ENCODE measurements at places on chromosomes 2 and 18. TPM values are rescaled to one million over a fixed set of nuclear protein-coding genes. Genes with fewer than 3 reads are reported as not detected.
A peak's percentile ranks its signal among the peaks of the same experiment; 100 is the strongest.

Gene ANO7
- 6.5 TPM for total RNA-seq

Gene REG1A
- 1.0 TPM for total RNA-seq

Gene AKAIN1
- total RNA-seq: not detected

Gene RNF152
- 31.6 TPM for total RNA-seq

Gene NTSR2
- total RNA-seq: 3.8 TPM

Gene TTN
- 12.9 TPM for total RNA-seq

Gene RGPD3
- total RNA-seq: 0.80 TPM

Gene CNGA3
- total RNA-seq: 0.34 TPM

Gene ALKAL2
- total RNA-seq: 159 TPM

DNA sequence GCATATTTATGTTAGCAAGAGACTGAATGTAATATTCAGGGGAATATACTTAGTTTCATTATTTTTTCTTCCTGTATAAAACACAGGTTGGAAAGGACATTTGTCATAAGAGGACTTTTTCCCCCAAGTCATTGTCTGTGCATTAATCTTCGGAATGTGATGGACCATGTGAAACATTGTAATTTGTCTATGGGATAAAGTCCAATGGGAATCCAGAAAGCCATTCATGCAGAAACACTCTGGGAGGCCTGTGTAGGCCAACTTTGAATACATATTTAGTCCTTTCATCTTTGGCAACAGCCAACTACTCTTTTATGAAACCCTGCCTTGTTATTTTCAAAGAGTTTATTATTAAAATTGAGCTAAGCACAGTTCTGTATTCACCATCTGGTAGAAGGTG, 386.4 kb downstream of the PIK3C3 start:
- H3K36me3 ChIP-seq: no peaks in the 10 kb centered on the region
- H3K27me3 ChIP-seq: no peaks in the 10 kb centered on the region
- no peaks in the 10 kb centered on the region for H3K4me1 ChIP-seq
- H3K4me3 ChIP-seq: no peak overlapping the region
- H3K27ac ChIP-seq: no peak overlapping the region

- H3K27me3 ChIP-seq: no peaks in the 10 kb centered on the region
- no peak for DNase-seq
- no peaks in the 10 kb centered on the region for H3K36me3 ChIP-seq
- no peak overlapping the region for H3K4me3 ChIP-seq
- H3K27ac ChIP-seq: no peak overlapping the region
Measured at GRCh38 chr18:76353500-76353899, 141.5 kb downstream of the ZNF516 start.

- no peaks in the 10 kb centered on the region for H3K27me3 ChIP-seq
- no peak overlapping the region for H3K4me3 ChIP-seq
- no peaks in the 10 kb centered on the region for H3K36me3 ChIP-seq
- peak; percentile 85 for DNase-seq
- H3K27ac ChIP-seq: peak overlapping the region; percentile 55
Measured at GRCh38 chr2:217075268-217076057, 215.6 kb upstream of the TNP1 start.

DNA sequence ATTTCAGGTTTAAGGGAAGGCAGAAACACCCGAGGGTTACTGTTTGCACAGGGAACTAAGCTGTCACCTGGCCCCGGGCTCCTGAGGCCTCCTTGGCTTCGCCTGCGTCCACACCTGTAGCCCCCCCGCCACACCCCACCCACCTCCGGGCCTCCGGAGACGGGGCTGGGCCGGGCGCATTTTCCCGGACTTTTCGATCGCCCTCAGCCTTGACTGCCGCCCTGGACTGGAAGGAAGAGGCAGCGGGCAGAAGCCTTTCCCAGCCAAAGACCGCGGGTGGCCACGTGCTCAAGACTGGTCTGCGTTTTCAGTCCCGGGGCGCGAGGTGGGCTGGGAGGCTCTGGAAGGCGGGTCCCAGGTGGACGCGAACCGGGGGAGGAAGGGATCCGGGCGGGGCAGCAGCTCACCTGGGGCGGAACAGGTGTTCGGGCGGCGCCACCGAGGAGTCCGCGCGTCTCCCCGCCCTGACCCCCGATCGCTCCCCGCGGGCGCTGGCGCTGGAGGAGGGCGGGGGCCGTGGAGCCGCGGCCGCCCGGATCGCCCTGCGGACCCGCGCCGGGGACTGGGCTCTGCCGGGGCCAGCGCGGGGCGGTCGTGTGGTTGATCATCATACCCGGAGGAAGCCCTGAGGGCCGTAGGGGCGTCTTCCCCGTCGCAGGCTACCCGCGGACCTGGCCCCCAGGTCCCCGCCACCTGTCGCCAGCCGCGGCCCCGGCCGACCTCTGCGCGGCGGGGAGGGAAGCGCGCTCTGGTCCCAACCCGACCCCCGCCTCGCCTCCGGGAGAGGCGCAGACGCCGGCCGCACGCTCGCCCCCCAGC, 3.2 kb downstream of the ID2 start:
- H3K36me3 ChIP-seq: no peaks in the 10 kb centered on the region
- peak overlapping the region; percentile 73 for H3K4me3 ChIP-seq
- no peaks in the 10 kb centered on the region for H3K4me1 ChIP-seq
- H3K27ac ChIP-seq: peak overlapping the region; percentile 68

DNA sequence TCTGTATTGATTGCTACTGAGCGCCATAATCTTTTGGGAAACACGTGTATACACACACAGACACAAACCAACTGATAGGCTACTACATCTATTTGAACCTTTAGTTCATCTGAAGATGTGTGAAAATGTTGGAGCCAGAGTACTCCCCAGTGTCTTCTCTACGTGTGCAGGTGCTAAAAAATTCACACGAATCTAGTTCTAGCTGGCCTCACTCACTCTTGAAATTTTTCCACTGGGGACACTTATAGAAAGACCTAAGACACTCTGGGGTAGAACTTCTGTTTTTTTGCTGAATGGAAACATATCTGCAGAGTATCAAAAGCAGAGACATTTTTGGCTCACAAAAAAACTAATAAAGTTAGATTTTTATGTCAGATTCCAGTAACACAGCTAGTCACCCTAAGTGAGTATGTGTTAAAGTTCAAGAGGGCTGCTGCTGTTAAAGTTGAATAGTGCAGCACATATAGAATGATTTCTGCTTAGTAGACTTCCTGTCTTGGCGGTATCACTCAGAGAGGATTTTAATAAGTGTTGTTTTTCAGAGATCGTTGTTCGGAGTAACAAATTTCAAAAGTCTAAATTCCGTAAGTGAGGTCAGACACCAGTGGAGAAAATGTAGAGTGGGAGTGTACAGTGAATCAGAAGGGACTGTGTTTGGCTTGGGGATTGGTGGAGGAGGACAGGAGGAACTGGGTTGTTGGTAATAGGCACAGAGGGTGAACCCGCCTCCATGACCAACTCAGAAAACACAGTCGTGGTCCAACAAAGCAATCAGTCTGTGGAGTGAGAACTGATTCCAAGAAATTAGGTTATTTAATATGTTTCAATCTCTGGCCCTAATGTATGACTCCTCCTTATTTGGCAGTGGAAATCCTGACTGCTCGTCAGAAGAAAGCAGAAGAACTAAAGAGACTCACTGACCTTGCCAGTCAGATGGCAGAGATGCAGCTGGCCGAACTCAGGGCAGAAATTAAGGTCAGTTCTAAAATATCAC, 43.1 kb downstream of the KCTD18 start:
- H3K4me3 ChIP-seq: no peak overlapping the region
- peaks cover 2% of the 10 kb centered on the region for H3K4me1 ChIP-seq
- H3K27ac ChIP-seq: peak overlapping the region; percentile 66

DNA sequence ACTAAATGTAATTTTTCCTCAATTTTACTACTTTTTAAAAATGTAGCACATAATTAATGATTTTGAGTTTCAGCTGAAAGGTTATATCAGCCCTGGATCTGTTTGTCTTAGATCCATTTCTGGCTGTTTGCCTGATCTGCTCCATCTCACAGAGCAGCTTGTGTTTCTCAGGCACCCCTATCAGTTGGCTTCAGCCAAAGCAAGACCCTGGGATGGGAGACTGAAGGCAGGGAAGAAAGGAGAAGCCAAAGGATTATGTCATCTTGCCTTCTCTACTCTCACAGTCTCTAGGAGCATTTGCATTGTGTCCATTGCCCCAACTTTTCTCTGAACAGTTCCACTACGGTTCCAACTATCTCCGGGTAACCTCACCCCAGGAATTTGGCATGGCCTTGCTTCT, 110.5 kb downstream of the CCDC148 start:
- peaks cover 3% of the 10 kb centered on the region for H3K27me3 ChIP-seq
- no peak for DNase-seq
- no peaks in the 10 kb centered on the region for H3K36me3 ChIP-seq
- no peak overlapping the region for H3K27ac ChIP-seq

DNA sequence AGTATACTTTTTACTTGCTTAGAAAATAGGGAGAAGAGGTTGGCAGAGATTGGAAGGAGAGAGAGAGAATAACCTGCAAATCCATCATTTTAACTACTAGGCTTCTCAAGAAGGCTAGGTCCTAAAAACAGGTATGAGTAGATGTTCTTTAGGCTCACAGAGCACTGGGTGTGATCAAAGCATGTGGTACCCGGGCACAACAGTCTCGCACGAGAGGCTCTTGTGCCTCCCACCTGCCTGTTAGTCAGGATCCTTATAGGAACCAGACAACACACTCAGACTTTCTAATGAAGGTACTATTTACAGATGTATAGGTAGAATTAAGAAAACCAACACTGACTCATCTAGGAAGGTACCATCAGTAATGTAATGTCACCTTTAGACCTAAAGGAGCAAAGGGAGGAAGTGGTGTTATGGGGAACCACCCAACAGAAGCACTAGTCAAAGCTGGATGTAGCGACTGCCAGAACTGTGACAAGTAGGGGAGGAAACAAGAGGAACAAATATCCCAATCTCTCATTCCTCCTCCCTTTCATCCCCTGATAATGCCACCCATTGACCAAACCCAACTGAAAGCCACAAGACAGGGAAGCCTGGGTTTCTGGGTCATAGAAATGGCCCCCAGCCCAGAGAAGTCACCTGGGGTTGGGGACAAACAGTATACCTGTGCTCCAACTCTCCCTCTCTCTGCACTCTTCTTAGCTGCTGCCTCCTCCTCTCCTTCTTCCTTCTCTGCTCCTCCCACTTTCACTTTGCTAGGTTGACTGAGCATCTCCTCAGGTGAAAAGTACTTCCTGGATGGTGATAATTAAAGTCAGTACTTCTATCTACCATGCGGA, 16.0 kb upstream of the MARCHF4 start:
- no peaks in the 10 kb centered on the region for H3K4me1 ChIP-seq
- no peak overlapping the region for H3K27ac ChIP-seq
- no peaks in the 10 kb centered on the region for H3K27me3 ChIP-seq
- H3K4me3 ChIP-seq: no peak overlapping the region

GRCh38 chr2:25294573-25295462, 46.9 kb downstream of the DNMT3A start:
- peaks cover 24% of the 10 kb centered on the region for H3K4me1 ChIP-seq
- H3K36me3 ChIP-seq: no peaks in the 10 kb centered on the region
- no peak overlapping the region for H3K4me3 ChIP-seq
- peak overlapping the region; percentile 45 for H3K27ac ChIP-seq
- H3K27me3 ChIP-seq: no peaks in the 10 kb centered on the region

GRCh38 chr2:132268977-132269523, 107.3 kb upstream of the ANKRD30BL start:
- H3K27ac ChIP-seq: no peak overlapping the region
- H3K27me3 ChIP-seq: no peaks in the 10 kb centered on the region
- no peaks in the 10 kb centered on the region for H3K36me3 ChIP-seq
- H3K4me3 ChIP-seq: no peak overlapping the region
- no peaks in the 10 kb centered on the region for H3K4me1 ChIP-seq
- DNase-seq: no peak

DNA sequence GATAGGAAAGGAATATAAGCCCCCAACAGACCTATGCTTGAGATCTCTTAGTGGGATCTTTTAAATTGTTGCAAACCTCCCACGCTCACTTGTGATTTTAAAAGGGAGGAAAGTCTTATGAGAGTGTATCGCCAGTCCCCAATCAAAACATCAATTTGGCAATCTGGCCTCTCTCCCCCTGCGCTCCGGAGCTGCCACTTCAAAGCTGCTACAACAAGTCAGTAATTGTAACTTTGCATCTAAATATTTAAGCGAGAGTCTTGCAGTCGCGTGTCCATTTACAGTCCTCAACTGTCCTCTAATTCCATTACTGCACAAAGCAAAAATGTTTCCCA, 8.4 kb downstream of the PAX3 start:
- no peak overlapping the region for H3K27ac ChIP-seq
- DNase-seq: no peak
- H3K4me3 ChIP-seq: no peak overlapping the region
- H3K27me3 ChIP-seq: no peaks in the 10 kb centered on the region
- no peaks in the 10 kb centered on the region for H3K36me3 ChIP-seq
- H3K4me1 ChIP-seq: peaks cover 3% of the 10 kb centered on the region

- H3K27ac ChIP-seq: no peak overlapping the region
- H3K27me3 ChIP-seq: no peaks in the 10 kb centered on the region
- H3K36me3 ChIP-seq: no peaks in the 10 kb centered on the region
Measured at GRCh38 chr2:61585383-61585782, 47.2 kb upstream of the XPO1 start.

DNA sequence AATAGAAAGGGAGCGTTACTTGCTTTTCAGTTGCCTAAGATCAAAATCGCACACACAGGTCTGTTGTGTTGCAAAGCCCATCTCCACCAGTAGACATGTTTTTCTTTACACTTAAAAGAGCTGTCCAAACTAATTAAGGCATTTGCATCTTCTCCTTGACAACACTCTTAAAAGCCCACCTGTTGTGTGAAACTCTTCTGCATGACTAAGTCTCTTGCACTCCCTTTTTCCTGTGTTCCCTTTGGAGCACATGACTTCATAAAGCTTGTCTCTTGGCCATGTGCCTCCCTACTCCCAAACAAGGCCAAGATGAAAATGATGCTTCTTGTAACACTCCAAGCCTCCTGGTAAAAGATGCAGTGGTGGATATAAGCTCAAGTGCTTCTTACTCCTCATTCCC, 26.1 kb downstream of the PID1 start:
- no peak overlapping the region for H3K4me3 ChIP-seq
- no peaks in the 10 kb centered on the region for H3K27me3 ChIP-seq
- DNase-seq: no peak
- peaks cover 3% of the 10 kb centered on the region for H3K4me1 ChIP-seq
- H3K36me3 ChIP-seq: no peaks in the 10 kb centered on the region

GRCh38 chr2:55175254-55176093, 56.6 kb downstream of the CLHC1 start:
- no peaks in the 10 kb centered on the region for H3K27me3 ChIP-seq
- no peak for DNase-seq
- H3K4me1 ChIP-seq: no peaks in the 10 kb centered on the region

DNA sequence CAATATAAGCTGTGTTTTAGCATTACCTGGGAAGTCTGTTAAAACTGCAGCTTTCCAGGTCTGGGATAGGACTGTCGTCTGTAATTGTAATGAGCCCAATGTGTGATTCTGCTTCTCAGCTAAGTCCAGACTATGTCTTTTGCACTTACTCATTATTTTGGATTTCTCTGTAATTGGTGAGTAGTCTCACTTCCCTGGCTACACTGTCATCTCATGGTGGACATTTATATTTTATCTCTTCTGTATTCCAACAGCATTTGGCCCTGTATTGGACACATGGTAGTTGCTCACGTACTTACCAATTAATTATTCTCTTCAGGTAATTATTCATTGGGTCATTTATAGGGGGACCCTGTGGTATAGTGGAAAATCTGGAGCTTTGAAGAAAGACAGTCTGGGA, 28.0 kb downstream of the LHCGR start:
- no peaks in the 10 kb centered on the region for H3K27me3 ChIP-seq
- H3K4me1 ChIP-seq: no peaks in the 10 kb centered on the region
- no peak overlapping the region for H3K27ac ChIP-seq
- no peaks in the 10 kb centered on the region for H3K36me3 ChIP-seq

- H3K4me3 ChIP-seq: no peak overlapping the region
- DNase-seq: no peak
- no peaks in the 10 kb centered on the region for H3K27me3 ChIP-seq
- peaks cover 38% of the 10 kb centered on the region for H3K4me1 ChIP-seq
- H3K27ac ChIP-seq: no peak overlapping the region
Measured at GRCh38 chr18:77106331-77106730, 26.3 kb downstream of the MBP start.

All from ovary (tissue), 10 donors.